Right ventricle myocardium superior (tissue), 1 donor: ENCODE measurements at places on chromosomes 5 and 9.

- no peak for DNase-seq
Observed at GRCh38 chr5:93582167-93582462, 907 bp upstream of the NR2F1 start.

DNA sequence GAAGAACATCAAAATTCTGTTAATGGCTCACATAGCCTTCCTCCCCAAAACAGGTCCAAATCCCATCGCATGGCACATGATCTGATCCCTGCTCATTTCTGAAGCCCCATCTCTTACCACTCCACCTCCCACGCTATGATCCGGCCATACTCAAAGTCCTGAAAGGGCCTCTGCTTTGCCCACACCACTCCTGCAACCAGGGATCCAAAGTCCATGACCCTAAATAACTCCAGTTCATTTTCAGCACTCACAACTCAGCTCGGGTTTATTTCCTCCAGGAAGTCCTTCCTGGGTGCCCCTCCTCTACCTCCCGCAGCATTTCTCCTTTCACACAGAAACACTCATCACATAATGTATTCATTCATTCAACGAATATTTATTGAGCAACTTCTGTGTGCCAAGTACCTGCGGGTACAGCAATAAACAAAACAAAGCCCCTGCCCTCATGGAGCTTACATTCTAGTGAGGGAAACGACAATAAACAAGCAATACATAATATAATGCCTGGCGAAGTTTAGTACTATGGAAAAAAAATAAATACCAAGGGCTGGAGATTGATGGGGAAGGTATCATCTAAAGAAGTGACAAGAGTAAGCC is 2.7 kb downstream of the TTLL11 start:
- no peak for DNase-seq

DNA sequence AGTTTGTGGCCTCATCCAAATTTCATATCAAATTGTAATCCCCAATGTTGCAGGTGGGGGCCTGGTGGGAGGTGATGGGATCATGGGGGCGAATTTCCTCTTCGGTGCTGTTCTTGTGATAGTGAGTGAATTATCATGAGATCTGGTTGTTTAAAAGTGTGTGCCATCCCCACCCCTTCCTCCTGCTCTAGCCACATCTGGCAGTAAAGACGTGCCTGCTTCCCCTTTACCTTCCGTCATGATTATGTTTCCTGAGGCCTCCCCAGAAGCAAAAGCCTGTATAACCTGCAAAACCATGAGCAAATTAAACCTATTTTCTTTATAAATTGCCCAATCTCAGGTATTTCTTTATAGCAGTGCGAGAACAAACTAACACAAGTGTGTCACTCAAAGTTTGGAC is 71.0 kb upstream of the MOCS2 start:
- no peak for DNase-seq

- DNase-seq, result no peak
Observed at GRCh38 chr9:83965350-83966208, 14.4 kb downstream of the HNRNPK start.

DNA sequence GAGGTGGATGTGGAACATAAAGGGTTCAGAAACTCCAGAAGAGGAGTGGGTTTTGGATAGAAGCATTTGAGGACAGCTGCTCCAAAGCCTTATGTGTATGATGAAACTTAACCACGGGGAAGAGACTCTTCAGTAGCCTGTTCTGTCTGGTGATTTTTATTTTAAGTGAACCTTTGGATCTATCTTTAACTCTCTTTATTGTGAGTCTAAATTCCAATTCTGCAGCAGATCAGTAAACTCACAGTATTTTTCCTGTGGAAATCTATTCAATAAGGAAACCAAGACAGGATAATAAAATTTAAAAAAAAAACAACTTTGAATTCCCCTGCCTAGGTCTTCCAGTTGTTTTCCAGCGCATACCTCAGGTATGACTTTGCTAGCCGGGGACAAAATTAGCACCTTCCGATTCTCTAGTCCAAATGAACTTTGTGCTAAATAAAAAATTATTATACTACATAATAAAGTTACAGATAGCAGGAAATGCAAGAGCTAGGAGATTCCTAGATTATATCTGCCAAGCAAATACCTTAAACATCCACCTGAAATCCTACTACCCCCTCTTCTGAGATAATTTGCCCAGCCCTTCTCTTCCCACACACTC is 101.9 kb downstream of the NLN start:
- no peak for DNase-seq
